ENCODE measurements at places on chromosomes 3 and 15.

DNA sequence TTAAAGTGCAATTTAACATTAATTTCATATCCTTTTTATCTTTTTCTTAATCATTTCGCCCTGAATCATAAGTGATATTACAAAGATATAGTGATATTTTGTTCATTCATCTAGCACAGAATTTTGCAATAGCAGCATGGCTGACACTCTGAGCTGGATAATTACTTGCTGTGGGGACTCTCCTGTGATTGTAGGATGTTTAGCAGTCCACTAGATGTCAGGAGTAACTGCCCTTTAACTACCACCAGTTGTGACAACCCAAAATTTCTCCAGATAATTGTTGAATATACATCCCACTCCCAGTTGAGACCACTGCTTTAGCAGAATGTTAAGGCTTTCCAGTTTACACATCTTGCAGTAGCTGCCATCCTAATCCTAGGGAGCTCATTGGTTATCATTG is 196.8 kb upstream of the MBNL1 start:
- DNase-seq, result no peak

- DNase-seq, result peak; percentile 49
These were observed at the start of gene APOD for GRCh38 chr3:195583831-195584542. TSS of gene APOD (minus strand) at chr3:195583940. CDS start at chr3:195579461, 4,479 bp downstream.

- no peak for DNase-seq
These were observed 4.5 kb downstream of the PROK2 start for GRCh38 chr3:71780430-71780829.

- no peak for DNase-seq
These were observed 95.9 kb downstream of the SMAD6 start for GRCh38 chr15:66797921-66798320.

DNA sequence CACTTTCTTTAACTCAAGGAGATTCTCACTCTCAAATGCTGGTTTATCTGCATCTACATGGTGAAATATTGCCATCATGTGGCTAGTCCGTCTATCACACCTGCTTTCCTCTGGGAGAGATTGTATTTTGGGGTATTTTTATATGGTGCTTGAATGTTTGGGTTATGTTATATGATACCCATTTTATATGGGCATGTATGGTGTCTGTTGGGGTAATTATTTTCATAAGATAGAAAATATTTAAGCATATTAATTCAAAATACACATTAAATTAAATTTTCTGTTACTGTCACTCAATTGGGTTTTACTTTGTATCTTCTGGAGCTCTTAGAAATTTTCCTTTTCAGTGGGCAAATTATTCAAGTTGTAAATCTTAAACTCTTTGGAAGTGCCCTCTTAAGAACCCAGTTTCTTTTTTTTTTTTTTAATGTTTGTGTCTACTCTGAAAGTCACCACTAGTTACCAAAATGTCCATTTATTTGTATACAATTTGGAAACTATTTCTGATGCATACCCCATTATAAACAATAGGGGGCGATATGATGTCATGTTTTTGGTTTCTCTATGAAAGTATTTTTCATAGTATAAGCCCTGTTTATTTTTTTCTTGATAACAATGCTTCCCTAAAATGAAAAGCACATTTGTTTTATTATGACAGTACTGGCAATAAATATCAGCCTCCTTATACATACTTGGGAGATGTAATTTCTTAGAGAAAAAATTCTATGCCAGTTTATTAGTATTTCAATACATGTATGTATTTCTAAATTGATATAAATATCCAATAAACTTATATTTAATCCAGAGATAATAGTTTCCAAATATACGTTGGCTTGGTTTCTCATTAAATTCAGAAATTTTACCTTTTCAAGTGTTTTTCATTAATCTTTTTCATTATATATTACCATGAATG is 36.1 kb upstream of the PLSCR5 start:
- DNase-seq, result no peak
